Kasumi-1 (cell line): ENCODE measurements at places on chromosomes 2 and 18.

DNA sequence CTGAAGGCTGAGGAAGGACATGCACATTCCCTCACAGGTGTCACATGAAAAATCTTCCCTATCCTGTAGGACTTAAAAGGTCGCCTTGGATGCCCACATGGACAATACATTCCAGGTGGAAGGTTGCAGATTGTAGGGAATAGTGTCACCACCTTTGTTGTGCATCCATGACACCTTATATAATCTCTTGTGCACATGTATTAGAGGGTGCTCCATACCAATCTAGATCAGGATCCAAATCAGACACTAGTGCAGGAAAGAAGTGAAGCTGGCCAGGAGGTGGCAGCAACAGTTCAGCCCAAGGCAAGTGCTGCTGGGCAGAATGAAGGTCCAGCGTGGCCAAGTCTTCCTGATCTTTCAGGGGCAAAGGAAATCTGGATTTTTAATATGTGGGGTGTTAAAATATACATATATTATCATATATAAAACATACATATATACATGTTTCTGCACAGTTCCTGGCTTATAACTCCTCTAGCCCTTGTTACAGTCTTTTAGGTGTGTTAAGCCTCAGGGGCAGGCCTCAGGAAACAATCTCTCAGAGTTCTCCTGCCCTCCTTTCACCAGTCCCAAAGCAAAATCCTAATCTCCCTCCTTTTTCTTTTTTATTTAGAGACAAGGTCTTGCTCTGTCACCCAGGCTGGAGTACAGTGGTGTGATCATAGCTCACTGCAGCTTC lies 16.6 kb downstream of the NIF3L1 start:
- peak; percentile 91 for DNase-seq

DNA sequence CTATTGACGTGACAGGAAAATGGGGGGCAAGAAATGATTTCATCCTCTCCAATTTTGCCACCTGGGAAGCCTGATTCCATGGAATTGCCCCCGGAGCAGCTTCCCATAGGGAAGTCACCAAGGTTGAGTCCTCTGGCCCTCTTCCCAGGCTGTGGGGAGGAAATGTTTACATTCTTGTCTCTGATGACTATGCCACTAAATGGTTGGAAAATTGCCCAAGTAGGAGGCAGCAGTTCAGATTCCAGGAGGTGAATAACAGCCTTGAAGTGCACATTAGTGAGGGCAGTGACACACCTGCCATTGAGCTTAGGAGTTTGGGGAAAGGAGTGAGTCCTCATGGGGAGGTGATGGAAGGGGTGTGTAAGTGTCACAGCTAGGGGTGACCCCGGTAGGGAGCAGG lies 449.2 kb upstream of the DCC start:
- no peak for DNase-seq

- no peak for DNase-seq
Observed at GRCh38 chr2:159936471-159936870, 125.9 kb downstream of the PLA2R1 start.

DNA sequence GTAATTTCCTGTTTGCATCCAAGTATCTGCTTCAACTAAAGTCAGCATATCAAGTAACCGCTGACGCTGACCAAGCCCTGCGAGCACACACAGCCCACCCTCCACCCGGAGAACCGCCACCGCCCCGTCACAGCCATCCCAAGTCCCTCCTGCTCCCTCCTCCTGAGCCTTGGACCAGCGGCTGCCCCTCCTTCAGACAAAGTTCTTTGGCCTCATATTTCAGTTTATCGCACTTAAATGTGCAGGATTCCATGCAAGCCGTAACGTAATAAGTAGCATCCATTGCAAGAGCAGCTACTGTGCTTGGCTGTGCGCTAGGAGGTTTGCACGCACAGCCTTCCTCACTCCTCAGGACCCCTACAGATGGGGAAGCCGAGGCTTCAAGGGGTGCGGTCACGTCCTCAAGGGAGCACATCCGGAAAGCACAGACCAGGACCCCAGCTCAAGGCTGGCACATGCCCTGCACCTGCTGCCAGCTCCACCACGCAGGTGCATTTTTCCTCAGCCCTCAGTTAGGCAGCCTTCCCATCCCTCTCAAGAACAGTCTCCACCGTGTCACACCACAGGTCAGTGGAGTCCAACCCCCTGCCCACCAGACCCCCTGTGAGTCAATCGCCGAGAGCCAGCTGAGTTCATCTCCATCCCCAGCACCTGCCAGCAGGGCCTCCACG lies 17.1 kb downstream of the PXDN start:
- no peak for DNase-seq

GRCh38 chr2:161044921-161045320 lies 115.3 kb upstream of the TANK start:
- DNase-seq = no peak

GRCh38 chr2:95303191-95303919 lies 6.2 kb downstream of the KCNIP3 start:
- DNase-seq = no peak

DNA sequence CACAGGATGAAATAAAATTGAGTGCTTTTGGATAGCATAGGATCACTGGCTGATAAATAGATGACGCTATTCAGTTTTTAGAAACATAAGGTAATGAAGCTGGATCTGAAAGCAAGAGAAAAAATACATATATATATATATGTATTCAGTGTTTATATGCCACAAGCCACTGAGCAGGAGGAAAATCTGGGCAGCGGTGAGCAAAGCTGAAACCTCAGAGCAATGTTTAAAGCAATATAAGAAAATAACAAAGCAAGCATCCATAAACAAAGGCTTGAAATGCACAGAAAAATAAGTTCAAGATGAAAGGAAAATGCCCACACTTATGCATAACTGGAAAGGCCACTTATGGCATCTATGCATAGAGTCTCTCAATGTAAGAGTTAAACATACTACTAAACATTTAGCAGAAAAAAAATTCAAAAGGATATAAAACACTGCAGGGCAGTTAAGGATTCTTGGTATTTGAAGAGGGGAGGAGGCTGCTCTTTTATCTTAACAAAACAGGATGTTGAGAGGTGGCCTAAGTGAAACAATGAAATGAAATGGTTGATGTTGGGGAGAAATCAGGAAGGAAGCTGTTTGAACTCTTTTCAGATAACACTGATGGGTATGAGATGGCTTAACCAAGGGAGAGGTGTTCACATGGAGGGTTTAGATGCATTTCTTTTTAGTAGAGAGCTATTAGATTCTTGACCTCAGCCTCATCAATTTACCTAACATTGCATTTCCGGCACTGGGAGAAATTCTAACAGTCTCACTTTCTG lies 129.1 kb downstream of the ARHGAP15 start:
- DNase-seq = peak; percentile 47

DNA sequence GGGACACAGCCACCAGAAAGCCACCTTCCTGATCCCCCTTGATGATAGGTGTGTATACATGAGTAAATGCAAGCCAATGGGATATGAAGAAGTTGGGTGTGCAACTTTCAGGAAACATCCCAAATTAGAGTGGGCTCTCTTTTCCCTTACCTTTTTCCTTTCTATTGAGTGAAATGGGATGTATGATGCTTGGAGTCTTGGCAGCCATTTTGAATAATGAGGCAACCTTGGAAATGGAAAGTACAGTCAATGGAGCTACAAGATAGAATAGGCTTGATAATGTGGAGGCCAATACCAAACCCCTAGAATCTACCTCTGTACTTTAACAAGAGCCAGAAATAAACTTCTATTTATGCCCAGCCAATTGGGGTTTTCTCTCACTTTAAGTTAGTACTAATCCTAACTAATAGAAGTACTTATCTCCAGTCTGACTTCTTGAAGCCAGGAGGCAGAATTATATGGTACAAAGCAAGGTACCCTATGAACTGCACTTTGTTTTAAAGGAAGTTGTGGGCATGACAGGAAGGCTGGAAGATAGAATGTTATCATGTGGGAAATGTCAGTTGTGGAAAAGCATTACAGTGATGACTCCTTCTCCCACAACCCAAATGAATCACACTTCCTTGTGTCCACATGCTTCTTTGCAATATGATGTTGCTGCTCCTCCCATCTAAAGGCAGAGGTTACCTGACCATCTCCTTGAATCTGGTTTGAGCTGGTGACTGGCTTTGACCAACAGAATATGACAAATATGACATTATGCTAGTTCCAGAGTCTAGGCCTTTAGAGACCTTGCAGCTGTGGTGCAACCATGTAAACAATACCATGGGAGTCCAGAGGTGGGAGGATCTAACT lies 12.9 kb upstream of the NABP1 start:
- DNase-seq = peak; percentile 99

- no peak for DNase-seq
Observed at GRCh38 chr2:126303113-126303512, 352.8 kb upstream of the GYPC start.

DNA sequence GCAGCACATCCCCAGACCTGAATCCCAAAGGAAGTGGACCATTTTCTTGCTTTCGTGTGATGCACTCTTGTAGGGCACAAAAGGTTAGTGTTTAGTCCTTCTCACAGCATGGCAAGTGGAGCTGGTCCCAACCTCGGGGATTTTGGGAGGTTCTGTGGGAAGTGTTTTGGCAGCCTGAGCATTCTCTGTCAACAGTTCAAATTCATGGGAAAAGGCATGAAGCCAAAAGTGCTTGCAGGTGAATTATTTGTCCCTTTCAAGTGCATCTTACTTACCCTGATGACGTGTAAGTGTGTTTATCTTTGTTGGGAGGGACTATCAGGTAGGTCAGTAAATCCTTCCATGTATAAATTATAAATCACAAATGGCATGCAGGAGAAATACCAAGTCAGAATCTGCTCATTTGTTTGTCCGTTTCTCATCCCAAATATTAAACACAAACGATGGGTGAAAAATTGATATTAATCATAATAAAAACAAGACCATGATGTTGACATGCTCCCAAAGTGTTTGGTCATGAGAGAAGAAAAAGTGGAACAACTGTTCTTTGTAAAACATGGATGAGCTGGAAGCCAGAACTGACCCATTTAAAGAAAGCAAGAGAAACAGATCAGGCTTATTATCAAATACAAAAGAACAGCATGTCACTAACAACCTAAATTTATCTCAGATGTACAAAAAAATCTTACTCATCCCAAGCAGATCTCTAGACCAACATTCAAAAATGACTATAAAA lies 57.6 kb downstream of the EPHA4 start:
- DNase-seq = no peak

- DNase-seq = no peak
Observed at GRCh38 chr2:212745359-212745758, 206.8 kb upstream of the ERBB4 start.

GRCh38 chr2:81396417-81397019 lies 1092.0 kb upstream of the LRRTM1 start:
- DNase-seq = no peak

- DNase-seq = no peak
Observed at GRCh38 chr2:27159271-27159670, 10.5 kb downstream of the TCF23 start.

DNA sequence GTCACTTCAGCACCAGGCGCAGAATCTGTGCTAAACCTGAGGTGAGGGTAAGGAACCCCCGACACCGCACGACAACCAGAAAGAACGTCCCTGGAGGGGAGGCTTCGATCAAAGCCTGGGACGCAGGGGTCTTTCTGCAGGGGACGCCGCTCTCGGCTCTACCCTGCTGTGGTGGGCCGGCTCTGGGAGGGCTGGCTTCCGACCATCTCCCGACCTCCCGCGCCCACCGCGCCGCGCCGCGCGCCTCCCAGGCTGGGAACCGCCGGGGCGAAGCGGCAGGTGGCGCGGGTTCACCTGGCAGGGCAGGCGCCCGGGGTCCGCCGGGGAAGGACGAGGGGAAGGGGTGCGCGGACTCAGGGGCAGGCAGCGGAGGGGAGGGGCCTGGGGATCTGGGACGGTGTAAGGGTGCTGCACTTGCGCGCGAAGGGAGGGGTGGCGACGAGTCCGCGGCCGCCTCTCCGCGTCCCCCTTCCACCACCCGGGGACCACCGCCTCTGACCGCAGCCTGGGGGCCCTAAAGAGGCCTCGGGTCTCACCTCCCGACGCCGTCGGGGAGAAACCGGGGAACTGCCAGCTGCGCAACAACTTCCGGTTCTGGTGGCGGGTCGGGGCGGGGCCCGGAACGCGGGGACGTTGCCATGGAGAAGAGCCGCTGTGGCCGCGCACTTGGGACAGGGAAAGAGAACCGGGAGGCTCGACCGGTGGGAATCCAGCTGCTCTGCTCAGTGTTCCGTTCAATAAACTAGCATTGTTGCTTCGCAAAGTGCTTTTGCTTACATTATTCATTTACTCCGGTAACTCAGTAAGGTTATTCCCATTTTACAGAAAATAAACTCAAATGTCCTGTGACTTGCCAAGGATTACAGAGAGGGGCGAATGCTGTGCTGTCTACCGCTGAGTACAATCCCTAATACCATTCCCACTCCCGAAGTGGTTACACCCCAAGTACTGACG lies at the start of gene ZNF396:
TSS of gene ZNF396 (minus strand) at position 596 of the 954 bp plus-strand sequence. CDS start 3,045 bp downstream, outside the sequence.
- peak; percentile 51 for DNase-seq

- DNase-seq = no peak
Observed at GRCh38 chr2:85949280-85949679, 60.5 kb upstream of the ST3GAL5 start.

DNA sequence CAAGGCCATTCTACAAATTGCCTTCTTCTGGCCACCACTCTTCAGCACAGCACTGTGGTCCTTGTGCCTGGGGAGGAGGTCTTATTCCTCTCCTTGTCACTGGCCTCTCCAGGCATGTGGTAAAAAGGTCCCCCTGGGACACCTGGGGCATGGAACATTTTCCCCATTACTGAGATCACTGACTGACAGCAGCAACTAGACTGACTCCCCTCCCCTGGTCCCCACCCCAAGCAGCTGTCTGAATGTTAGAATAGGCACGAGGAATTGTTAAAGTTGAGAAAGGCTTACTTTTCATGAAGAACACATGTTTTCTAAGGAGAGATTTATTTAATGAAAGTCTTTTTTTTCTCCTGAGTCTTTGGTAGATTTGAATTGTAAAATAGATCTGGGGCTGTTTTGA lies 39.5 kb upstream of the RTN4 start:
- no peak for DNase-seq

GRCh38 chr2:127362971-127363370 lies 24.8 kb downstream of the MAP3K2 start:
- no peak for DNase-seq

- no peak for DNase-seq
Observed at GRCh38 chr2:101551336-101551888, 76.5 kb upstream of the RFX8 start.

- no peak for DNase-seq
Observed at GRCh38 chr2:144730711-144731110, 210.8 kb upstream of the ZEB2 start.

GRCh38 chr2:237685408-237685807 lies 58.0 kb downstream of the LRRFIP1 start:
- no peak for DNase-seq

- DNase-seq = no peak
Observed at GRCh38 chr2:174554529-174555150, 43.0 kb downstream of the WIPF1 start.

DNA sequence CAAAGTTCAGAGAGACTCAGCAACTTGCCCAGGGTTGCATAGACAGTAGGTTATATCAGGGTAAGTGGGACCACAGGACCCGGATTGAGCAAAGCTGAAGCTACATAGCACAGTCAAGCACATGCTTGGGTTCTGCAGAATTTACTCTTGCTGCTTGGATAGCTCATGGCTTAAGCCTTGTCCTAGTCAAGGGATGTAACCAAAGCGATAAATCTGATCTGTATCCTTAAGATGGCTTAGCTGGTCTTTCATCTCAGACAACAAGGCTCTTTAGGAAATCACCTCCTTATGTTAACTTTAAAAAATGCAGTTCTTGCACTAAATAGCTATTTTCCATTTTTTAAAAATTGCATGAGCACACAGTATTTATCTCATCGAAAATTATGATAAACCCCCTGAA lies 158.5 kb downstream of the LPIN1 start:
- DNase-seq = no peak
